ENCODE measurements at places on chromosomes 4 and X.
A peak's percentile ranks its signal among the peaks of the same experiment; 100 is the strongest.

GRCh38 chr4:134201216-134202161 lies at the start of gene PABPC4L:
Gene PABPC4L (minus strand): TSS chr4:134201789. CDS start chr4:134201019, 770 bp downstream.
- DNase-seq, result peak; percentile 73

- no peak for DNase-seq
These were observed 5.2 kb downstream of the MAEA start for GRCh38 chr4:1294891-1295290.

- DNase-seq, result no peak
These were observed 102.0 kb upstream of the SH3RF1 start for GRCh38 chr4:169372791-169373190.

- no peak for DNase-seq
These were observed 136.7 kb downstream of the SMIM20 start for GRCh38 chr4:26050671-26051070.

Measured in KBM-7 (cell line).